GM12891 (cell line): ENCODE measurements at places on chromosomes 1 and 21.

DNA sequence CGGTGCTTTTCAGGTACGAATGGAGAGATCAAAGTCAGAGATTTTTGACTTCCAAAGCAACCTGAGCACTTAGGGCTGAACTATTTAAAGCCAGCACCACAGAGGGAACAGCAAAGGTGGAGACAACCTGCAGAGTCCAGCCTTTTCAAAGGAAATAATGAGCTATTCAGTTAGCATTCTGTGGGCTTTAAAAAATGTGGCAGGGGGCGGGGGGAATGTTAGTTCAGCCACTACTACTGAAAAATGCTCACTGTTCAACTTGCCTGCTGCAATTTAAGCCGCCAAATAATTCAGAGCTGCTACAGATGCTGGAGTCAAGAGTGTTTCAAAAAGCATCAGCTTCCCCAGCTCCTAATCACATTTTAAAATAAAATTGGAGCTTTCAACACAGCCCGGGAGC is 473.3 kb upstream of the PLXNA2 start:
- no peak for DNase-seq

- DNase-seq, result no peak
Measured at GRCh38 chr1:214124281-214124805, 136.6 kb downstream of the PROX1 start.

GRCh38 chr1:208213786-208214185 is 30.4 kb downstream of the PLXNA2 start:
- no peak for DNase-seq

DNA sequence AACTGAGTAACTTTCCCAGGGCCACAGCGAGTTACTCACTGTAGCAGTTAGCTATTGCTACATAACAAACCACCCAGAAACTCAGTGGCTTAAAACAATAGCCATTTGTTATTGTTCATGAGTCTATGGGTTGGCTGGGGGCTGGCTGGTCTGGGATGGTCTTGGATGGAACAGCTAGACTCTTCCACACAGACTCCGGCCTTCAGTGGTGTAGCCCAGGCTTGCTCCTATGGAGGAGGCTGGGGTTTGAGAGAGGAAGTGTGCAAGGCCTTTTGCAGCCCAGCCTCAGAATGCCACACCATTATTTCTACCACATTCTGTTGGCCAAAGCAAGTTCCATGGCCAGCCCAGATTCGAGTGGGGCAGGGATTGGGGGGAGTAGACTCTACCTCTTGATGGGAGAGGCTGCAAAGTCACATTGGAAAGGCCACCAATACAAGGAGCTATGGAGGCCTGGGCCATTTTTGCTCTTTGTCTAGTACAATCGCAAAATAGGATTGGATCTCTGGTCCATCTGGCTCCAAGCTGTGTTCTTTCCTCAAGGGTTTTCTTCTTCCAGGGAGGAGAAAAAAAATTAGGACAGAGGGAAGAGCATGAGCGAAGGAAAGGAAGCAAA is 37.5 kb upstream of the TTC22 start:
- no peak for DNase-seq

GRCh38 chr1:179788259-179788658 is 45.2 kb downstream of the FAM163A start:
- no peak for DNase-seq

GRCh38 chr1:22922640-22923039 is 50.0 kb downstream of the LACTBL1 start:
- DNase-seq, result no peak

GRCh38 chr21:33458861-33459260 is 20.9 kb downstream of the TMEM50B start:
- DNase-seq, result no peak

GRCh38 chr1:116698244-116698595 is 30.7 kb upstream of the IGSF3 start:
- DNase-seq, result no peak

- DNase-seq, result no peak
Measured at GRCh38 chr1:9008236-9008635, 18.0 kb downstream of the SLC2A7 start.

- no peak for DNase-seq
Measured at GRCh38 chr21:14617040-14617393, 70.9 kb upstream of the SAMSN1 start.

- DNase-seq, result no peak
Measured at GRCh38 chr1:102500758-102501157, 504.0 kb upstream of the OLFM3 start.

- DNase-seq, result no peak
Measured at GRCh38 chr1:205088341-205088740, 4.1 kb upstream of the TMEM81 start.

DNA sequence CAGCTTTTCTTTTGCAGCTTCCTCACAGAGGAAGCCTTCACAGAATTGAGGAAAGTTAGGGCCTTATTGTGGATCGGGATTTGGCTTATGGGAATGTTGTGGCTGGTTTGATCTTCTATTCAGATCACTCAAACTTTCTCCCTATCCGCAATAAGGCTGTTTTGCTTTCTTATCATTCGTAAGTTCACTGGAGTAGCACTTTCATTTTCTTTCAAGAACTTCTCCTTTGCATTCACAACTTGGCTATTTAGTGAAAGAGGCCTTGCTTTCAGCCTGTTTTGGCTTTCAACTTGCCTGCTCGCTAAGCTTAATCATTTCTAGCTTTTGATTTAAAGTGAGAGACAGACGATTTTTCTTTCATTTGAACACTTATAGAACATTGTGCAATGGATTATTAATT is 181.9 kb upstream of the B3GALT2 start:
- no peak for DNase-seq

DNA sequence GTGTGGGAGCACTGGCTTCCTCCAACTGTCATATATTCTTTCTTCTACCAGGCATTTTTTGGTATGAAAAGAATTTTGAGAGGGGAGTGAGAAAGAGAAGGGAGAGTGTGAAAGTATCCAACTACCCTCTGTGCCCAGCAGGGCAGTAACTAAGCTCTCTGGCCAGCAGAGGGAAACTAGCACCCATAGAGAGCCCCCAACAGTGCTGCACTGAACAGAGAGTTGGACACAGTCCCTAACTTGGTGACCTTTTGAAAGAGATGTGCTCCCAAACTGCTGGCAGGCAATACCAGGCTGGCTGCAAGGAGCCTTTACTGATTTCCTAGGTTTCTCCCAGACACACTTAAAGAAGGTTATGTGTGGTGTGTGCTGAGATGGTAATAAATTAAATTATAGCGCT is 118.8 kb upstream of the PBX1 start:
- DNase-seq, result no peak

DNA sequence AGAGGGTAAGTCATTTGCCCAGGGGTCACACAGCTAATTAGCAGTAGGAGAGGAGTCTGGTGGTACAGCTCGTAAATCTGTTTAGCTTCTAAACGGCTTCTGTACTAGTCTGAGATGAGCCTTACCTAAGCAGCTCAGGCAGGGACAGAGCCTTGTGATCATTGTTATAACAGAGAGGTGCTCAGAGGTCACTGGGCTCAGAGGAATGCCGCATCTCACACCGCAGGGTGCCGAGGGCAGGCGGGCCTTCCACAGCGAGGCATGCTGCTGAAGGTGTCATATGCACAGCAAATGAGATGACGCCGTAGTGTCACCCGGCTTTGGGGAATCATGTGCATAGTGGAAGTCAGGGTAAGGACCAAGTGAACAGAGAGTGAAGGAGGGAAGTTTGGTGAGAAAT is 305.2 kb upstream of the FMN2 start:
- DNase-seq, result no peak

DNA sequence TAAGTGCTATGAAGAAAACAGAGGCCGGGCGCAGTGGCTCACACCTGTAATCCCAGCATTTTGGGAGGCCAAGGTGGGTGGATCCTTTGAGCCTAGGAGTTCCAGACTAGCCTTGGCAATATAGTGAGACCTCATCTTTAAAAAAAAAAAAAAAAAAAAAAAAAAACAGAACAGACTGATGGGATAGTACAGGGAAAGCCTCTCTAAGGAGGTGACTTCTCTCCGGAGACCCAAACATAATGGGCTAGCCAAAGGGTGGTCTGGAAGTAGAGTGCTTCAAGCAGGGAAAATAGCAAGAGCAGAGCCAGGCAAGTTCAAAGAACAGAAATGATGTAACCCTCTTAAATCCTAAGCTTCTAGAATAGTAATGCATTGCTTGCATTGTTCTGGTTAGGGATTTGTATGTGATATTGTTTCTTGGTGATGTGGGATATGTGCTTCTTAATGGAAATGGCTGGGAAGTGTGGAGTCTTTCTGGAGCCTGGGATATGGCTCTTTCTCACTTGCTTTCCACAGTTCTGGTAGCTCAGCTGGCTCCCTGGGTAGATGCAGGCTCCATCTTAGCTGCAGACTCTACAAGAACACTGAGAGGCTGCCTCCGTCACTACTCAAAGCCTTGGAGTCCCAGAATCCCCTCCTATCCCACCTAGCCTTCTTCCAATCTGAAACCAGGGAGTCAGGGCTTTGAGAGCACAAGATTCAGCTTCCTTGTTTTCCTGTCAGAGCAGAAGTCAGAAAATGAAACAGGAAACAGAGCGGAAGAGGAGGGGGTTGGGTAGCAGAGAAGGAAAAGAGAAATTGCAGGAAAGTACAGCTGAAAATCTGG is 1.9 kb upstream of the PIGV start:
- DNase-seq, result no peak

DNA sequence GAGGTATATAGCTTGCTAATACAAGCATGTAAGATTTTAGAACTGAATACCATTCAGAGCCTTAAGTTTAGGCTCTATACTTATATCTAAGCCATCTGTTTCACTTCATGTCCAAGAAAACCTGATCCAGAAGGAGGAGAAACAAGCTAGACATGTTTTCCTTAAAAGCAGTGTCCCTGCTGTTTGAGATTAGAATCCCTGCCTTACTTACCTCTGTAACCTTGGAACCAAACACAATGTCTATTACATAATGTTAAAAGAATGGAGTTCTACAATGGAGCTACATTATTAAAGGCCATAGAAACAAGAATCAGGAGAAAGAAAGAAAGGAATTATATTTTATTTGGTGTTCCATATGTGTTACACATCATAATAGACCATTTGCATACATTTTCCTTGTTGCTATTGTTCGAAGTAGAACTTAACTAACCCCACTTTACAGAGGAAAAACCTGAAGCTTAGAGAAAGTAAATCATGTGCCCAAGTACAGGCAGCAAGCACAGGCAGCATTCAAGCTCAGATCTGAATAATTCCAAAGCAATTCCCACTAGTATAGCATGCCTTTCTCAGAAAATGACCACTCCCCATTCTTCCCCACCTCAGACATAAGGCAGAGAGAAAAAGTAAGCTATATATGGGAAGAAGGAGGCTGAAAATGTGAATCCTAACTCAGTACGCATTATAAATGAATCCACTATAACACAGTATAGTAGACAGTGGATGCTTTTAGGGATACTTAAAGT is 380.1 kb upstream of the SPAG17 start:
- DNase-seq, result no peak

- no peak for DNase-seq
Measured at GRCh38 chr1:235206533-235207208, 45.6 kb upstream of the RBM34 start.

DNA sequence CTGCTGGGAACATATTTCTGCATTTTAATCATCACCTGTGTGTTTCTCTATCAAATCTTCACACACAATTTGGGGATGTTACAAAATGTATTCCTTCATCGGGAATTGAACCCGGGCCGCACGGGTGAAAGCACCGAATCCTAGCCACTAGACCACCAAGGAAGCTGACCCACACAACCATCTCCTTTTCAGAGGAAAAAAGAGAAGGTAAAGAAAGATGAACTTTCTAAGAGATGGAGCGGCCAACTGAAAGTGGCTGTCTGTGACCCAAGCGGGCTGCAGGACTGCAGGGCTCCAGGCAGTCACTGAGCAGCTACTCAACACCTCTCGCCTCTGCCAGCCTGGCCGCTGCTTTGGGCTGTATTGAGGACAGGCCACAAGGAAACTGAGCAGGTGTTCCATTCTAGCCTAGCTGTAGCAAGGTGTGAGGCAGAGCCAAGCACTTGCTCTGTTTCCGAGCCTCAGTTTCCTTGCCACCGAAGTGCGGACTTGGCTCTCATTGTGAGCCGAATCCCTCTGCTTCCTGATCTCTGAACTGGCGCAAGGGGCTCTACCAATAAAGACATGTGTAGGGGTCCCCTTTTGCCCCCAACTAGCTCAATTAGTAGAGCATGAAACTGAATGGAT is 156.9 kb upstream of the NBPF11 start:
- no peak for DNase-seq

DNA sequence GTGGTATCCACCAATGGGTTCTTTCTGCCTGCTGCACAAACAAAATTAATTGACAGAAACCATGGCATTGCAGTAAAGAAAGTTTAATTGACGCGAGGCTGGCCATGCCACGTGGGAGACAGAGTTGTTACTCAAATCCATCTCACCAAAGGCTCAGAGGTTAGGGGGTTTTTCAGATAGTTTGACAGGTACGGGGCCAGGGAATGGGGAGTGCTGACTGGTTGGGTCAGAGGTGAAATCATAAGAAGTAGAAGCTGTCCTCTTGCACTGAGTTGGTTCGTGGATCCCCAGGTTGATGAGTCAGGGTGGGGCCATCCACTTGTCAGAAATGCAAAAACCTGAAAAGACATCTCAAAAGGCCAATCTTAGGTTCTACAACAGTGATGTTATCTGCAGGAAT is 941 bp upstream of the TBCE start:
- DNase-seq, result no peak

DNA sequence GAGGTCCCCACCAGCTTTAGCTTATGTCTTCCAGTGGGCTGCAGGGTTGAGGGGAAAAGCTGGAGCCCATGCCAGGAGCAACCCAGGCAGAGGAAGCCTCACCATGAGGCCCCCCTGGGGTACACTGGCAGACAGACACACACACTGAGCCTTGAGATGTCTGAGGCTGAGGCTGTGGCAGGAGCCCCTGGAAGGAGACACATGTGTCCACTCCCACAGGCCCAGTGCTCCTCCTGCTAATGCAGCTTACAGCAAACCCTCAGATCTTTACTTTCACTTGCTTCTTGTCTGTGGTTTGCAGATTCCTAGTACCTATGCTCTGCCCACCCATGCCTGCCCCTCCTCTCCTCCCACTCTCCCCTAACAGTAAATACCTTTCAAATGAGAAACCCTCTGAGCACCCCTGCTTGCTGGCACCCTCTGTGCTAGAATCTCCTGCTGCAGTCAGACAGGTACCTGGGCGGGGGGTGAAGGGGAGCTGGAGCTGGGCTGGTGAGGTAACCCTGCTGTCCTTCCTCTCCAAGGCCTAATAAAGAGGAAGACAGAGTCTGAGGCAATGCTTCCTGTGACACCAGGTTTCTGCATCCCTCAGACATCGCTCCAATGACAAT is 63.4 kb upstream of the NEK2 start:
- DNase-seq, result no peak

GRCh38 chr1:174720618-174721017 is 272.9 kb downstream of the GPR52 start:
- DNase-seq, result no peak

GRCh38 chr21:18089786-18090185 is 154.8 kb upstream of the CHODL start:
- no peak for DNase-seq

DNA sequence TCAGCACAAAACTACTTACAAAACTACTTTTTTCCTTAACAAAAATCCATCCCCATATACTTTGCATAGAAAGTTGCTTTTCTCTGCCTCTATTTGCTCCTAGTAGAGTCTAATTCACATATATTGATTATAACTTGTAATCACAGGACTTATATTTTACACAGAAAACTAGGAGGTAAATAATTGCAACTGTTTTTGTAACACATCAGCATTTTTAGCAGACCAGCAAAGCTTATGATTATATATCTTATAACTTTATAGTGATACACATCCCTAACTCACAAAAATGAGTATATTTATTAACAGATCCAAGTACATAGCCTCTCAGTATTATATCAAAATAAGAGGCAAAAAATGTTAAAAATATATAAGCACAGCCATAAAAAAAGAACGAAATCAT is 17.3 kb upstream of the SLC35A3 start:
- DNase-seq, result no peak
